ENCODE measurements at places on chromosomes 13 and 19. TPM values are rescaled to one million over a fixed set of nuclear protein-coding genes. Genes with fewer than 3 reads are reported as not detected.

Gene KLK10
- total RNA-seq: not detected

Gene CCNE1
- 8.0 TPM for total RNA-seq

Gene CYP4F22
- total RNA-seq: not detected

Gene SERPINE3
- total RNA-seq: not detected

Gene SLC1A6
- total RNA-seq: not detected

Gene RINL
- 5.8 TPM for total RNA-seq

Gene C13orf42
- total RNA-seq: not detected

Gene MBD3L3
- total RNA-seq: not detected

Gene ANGPTL8
- not detected for total RNA-seq

Gene ZNF835
- 0.64 TPM for total RNA-seq

Gene PRTN3
- total RNA-seq: 2.6 TPM

Measured in epithelial cell of alveolus of lung (primary cell).